ENCODE measurements at places on chromosomes 11 and 22.

- DNase-seq, result no peak
Measured at GRCh38 chr11:8699903-8700302, 17.3 kb downstream of the RPL27A start.

DNA sequence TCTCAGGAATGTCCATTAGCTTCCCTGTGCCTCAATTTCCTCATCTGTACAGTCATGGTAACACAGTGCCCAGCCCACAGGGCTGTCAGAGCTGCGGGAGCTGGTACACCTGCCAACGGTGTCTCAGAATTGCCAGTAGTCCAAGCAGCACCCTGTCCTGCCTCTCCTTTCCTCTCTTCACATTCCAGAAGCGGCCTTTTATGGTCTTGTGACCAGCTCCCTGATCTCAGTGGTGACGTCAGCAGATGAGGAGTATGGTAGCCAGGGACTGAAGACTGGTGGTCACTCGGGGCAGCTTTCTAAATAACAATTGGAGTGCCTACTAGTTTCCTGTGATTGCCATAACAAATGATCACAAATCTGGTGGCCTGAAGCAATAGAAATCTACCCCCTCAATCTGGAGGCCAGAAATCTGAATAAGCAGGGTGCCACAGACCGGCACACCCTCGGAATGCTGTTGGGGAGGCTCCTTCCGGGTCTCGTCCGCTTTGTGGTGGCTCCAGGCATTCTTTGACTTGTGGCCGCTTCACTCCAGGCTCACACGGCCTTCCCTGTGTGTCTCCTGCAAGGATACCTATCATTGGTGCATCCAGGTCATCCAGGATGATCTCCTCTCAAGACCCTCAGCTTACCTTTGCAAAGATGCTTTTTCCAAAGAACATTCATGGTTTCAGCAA, 2.1 kb downstream of the FADD start:
- no peak for DNase-seq

DNA sequence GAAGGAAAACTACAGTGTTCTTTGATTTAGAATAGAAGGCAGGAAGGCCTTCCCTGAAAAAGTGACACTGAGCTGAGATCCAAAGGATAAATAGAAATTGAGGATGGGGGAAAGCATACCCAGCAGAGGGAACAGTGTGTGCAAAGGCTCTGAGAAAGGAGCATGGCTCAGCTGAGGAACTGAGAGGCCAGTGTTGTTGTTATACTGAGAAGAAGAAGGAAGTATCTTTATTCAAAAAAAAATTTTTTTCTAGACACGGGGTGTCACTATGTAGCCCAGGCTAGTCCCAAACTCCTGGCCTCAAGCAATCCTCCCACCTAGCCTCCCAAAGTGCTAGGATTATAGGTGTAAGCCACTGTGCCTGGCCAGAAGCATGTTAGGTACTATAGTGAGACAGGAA, 3.5 kb upstream of the PIK3C2A start:
- no peak for DNase-seq

GRCh38 chr11:70191495-70192140, 11.5 kb upstream of the FADD start:
- peak; percentile 31 for DNase-seq

DNA sequence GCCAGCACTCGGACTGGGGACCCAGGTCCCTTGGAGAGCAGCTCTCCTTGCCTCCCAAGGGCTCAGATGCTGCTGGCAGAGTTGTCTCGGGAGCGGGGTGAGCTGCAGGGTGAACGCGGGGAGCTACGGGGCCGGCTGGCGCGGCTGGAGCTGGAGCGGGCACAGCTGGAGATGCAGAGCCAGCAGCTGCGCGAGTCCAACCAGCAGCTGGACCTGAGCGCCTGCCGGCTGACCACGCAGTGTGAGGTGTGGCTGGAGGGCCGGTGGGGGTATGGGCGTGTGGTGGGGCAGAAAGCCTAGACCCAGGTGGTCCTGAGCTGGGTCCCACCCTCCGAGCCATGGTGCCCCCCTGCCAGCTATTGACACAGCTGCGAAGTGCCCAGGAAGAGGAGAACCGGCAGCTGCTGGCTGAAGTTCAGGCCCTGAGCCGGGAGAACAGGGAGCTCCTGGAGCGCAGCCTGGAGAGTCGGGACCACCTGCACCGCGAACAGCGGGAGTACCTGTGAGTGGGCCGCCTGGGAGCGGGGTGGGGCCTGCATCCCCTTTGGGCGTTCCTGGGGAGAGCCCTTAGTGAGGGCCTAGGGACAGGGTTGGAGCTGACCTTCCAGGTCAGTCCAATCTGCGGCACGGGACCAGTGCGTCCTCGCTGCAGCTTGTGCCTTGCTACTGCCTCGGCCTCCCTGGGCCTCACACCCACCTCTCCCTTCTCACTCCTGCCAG, 5.8 kb upstream of the RPS6KA4 start:
- DNase-seq, result no peak

DNA sequence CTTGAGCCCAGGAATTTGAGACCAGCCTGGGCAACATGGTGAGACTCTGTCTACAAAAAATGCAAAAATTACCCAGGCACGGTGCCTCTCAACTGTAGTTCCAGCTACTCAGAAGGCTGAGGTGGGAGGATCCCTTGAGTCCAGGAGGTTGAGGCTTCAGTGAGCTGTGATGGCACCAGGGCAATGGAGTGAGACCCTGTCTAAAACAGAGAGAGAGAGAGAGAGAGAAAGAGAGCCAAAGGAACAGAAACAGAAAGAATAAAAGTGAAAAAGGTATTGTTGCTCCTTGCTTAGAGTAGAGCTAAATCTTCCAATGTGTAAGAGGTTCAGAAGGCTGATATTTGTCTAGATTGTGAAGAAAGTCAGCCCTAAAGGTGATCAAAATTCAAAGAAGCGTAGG, 8.9 kb upstream of the ETS1 start:
- DNase-seq, result no peak

GRCh38 chr11:30346068-30346688, 23.3 kb downstream of the ARL14EP start:
- DNase-seq, result no peak

GRCh38 chr22:35649636-35650250, 1.5 kb downstream of the APOL6 start:
- DNase-seq, result no peak

GRCh38 chr11:62546929-62547625, 471 bp upstream of the AHNAK start:
- DNase-seq, result no peak

GRCh38 chr22:42946546-42947198, 68.3 kb downstream of the PACSIN2 start:
- no peak for DNase-seq

DNA sequence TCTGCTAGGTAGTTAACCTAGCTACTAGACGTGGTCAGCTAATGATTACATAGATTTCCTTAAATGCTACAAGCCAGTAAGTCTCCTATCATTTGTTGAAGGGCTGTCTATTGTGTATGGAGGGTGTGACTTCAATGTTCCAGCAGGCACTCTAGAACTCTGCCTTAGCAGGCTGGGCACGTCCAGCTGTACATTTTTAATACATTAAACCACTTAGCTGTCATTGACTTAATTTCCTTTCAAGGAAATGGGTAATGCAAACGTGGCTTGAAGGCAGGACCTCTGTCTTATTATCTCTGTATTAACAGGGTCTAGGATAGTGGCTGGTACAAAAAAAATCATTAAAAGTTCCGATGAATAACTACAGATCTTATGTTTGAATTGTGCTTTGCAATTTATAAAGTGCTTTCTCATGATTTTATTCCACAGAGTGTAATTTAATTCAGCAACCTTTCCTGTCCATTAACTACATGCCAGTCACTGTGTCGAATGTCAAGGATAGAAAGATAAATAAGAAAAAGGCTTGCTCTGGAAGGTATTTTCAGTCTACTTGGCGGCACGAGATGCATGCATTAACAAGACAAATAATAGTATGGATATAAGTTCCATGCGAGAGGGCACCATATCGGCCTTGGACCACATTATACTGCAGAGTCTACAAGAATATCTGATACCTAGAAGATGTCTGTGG, 60.3 kb downstream of the APOL3 start:
- DNase-seq, result no peak

DNA sequence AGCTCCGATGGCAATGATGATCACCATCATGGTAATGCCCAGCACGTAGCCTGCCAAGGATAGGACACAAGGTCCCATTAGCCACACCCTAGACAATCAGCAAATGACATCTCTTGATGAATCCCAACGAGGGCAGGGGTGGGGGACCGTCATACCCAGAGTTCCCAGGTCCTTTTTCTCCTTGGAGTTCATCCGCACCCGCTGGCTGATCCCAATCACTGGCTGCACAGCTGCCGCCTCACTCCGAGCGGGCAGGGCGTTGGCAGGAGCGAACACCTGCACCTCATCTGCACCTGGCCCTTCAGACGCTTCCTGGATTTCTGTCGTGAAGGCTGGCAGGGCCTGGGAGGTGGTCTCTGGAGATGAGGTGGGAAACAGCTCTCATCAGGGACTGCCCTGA, 2.9 kb downstream of the PIK3IP1 start:
- DNase-seq, result no peak

- DNase-seq, result no peak
Measured at GRCh38 chr11:78339483-78339882, 78.1 kb downstream of the GAB2 start.

DNA sequence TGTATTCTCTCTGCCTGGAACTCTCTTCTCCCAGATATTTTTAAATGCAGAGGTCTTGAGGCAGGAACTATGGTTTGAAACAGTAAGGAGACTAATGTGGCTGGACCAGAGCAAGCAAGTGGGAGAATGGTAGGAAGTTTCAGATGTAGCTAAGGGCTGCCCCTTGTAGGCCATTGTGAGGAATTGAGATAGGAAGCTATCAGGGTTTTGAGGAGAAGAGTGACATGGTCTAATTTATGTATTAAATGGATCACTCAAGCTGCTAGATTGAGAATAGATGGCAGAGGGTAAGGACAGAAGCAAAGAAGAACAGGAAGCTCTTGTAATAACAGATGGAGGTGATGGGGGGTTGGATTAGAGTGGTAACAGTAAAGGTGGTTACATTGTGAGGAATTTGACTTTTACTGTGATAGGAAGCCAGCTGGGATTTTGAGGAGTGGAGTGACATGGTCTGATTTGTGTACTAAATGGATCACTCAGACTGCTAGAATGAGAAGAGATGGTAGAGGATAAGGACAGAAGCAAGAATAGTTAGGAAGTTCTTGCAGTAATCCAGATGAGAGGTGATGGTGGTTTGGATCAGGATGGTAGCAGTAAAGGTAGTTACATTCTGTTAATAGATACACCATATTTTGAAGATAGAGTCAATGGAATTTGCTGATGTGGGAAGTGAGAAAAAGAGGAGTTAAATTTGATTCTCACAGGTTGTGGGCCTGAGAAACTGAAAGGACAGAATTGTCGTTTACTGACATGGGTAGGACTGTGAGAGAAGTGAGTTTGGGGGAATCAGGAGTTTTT, 63.0 kb downstream of the HIPK3 start:
- DNase-seq, result no peak

GRCh38 chr11:115119146-115119545, 385.1 kb downstream of the CADM1 start:
- no peak for DNase-seq

GRCh38 chr11:69444381-69445130, 36.9 kb upstream of the LINC01488 start:
- no peak for DNase-seq

GRCh38 chr11:58003036-58003435, 20.6 kb upstream of the OR9Q1 start:
- no peak for DNase-seq

GRCh38 chr11:13261591-13262061, 16.0 kb upstream of the BMAL1 start:
- no peak for DNase-seq

GRCh38 chr22:37205046-37205445, 7.2 kb downstream of the SSTR3 start:
- DNase-seq, result no peak

- DNase-seq, result no peak
Measured at GRCh38 chr11:3022982-3023381, 30.9 kb upstream of the NAP1L4 start.

DNA sequence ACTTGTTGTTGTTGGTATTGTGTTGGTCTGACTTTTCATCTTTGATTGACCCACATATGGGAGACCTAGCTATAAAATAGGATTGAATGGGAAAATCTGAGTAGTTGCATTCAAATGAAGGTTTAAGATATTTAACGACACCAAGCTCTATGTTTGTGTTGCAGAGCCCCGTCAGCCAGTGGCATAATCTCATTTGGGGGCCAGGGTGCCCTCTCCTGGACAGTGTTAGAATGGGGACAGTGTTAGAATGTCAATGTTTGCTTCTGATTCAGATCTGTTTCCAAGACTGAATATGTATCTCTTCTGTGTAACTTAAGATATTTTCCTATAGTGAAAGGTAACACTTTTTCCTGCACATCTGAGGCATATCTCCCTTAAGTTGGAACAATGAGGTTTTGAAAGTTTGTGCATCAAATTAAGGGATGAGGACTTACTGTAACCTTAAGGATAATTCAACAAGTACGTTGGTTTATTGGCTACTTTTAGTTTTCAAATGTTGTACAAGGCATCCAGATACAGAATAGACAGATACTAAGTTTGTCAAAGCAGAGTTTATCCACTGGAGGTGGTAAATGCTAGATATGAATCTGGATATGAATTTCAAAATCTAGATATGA, 5.3 kb upstream of the OR52M1 start:
- DNase-seq, result no peak

GRCh38 chr11:133082841-133083488, 449.3 kb downstream of the OPCML start:
- DNase-seq, result no peak

DNA sequence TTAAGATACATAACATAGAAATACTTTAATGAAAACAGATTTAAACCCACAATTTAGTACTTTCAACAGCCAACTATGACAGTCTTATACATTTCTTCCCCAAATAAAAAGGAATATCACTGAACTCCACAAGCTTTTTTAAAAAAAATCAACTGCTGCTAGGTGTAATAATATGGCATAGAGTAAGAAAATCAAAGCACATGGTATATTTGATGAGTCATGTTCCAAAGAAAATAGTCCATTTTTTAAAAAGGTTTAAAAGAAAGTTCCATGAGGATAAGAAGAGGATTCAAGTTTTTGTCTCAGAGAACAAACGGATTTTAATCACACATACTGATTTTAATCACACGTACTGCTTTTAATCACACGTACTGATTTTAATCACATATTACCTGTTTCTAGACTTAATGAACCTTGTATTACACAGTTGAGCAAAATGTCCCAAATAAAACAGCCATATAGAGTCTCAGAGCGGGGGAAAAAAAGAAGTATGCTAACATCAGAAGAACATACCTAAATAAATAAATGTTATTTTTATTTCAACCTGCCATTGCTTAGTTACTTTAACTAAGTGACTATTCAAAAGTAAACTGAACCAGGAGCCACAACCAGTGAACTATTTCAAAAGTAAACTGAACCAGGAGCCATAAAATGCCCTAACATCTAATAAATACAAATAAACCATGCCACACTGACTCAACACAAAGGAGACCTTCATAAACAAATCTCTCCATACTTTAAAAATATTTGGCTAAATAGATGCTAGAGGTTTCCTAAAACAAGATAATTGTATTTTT, 198.4 kb downstream of the SBF2 start:
- DNase-seq, result no peak

- no peak for DNase-seq
Measured at GRCh38 chr11:73662445-73663157, 16.2 kb downstream of the PLEKHB1 start.
